ENCODE measurements at places on chromosomes 5 and 9.

GRCh38 chr9:136142859-136143214 is 24.2 kb upstream of the TMEM250 start:
- H3K27ac ChIP-seq: no peak overlapping the region
- H3K4me1 ChIP-seq: no peaks in the 10 kb centered on the region
- no peak overlapping the region for H3K4me3 ChIP-seq
- H3K27me3 ChIP-seq: peaks cover 3% of the 10 kb centered on the region
- no peaks in the 10 kb centered on the region for H3K36me3 ChIP-seq

GRCh38 chr9:16352791-16353401 is 517.6 kb downstream of the BNC2 start:
- H3K27ac ChIP-seq: no peak overlapping the region
- DNase-seq: no peak
- no peak overlapping the region for H3K4me3 ChIP-seq
- no peaks in the 10 kb centered on the region for H3K36me3 ChIP-seq
- peaks cover 11% of the 10 kb centered on the region for H3K4me1 ChIP-seq
- no peaks in the 10 kb centered on the region for H3K27me3 ChIP-seq

GRCh38 chr5:20335978-20336377 is 348.0 kb upstream of the CDH18 start:
- no peaks in the 10 kb centered on the region for H3K27me3 ChIP-seq
- H3K4me1 ChIP-seq: no peaks in the 10 kb centered on the region
- H3K36me3 ChIP-seq: no peaks in the 10 kb centered on the region
- no peak for DNase-seq
- H3K27ac ChIP-seq: no peak overlapping the region

- no peaks in the 10 kb centered on the region for H3K4me1 ChIP-seq
- DNase-seq: no peak
- no peak overlapping the region for H3K4me3 ChIP-seq
- H3K36me3 ChIP-seq: no peaks in the 10 kb centered on the region
- peaks cover 4% of the 10 kb centered on the region for H3K27me3 ChIP-seq
These were observed 167.8 kb upstream of the MVB12B start for GRCh38 chr9:126158588-126159429.

DNA sequence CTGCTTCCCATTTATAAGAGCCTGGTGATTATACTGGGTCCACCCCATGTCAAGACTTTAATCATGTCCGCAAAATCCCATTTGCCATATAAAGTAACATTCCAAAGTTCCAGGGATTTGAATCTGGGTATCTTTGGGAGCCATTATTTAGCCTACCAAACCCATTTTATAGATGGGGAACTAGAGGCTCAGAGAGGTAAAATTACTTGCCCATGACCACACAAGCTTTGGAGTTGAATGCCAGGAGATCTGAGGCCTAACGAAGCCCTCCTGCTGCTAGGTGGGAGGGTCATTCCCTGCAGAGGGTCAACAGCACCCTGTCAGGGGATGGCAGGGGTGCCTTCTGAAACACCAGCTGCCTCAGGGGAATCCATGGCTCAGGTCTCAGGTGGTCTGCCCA is 13.0 kb upstream of the AKNA start:
- no peaks in the 10 kb centered on the region for H3K27me3 ChIP-seq
- H3K27ac ChIP-seq: no peak overlapping the region
- no peak overlapping the region for H3K4me3 ChIP-seq

GRCh38 chr9:26754509-26755164 is 138.0 kb downstream of the CAAP1 start:
- H3K4me1 ChIP-seq: no peaks in the 10 kb centered on the region
- no peaks in the 10 kb centered on the region for H3K36me3 ChIP-seq
- no peak overlapping the region for H3K4me3 ChIP-seq
- no peak for DNase-seq
- no peak overlapping the region for H3K27ac ChIP-seq
- H3K27me3 ChIP-seq: no peaks in the 10 kb centered on the region

DNA sequence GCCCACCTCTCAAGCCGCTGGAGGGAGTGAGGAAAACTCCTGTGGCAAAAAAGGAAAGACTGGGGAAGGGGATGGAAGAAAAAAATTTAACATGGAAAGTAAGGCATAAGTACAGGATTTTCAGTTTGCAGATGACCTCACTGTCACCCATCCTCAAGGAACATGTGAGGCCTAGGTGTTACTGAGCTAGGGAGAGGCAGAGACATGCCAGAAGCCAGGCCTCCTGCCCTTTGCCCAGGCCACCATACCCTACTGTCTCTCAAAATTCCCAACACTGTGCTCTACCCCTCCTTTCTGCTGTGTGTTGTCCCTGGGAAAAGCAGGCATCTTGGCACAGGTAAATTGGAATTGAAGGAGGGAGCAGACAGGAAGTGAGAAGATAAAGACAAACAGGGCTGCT is 4.4 kb upstream of the MGAT1 start:
- H3K4me1 ChIP-seq: peaks cover 75% of the 10 kb centered on the region
- peak overlapping the region; percentile 13 for H3K27ac ChIP-seq
- no peaks in the 10 kb centered on the region for H3K36me3 ChIP-seq
- no peak for DNase-seq
- H3K4me3 ChIP-seq: peak overlapping the region; percentile 68
- H3K27me3 ChIP-seq: no peaks in the 10 kb centered on the region

GRCh38 chr5:98961665-98962344 is 33.0 kb upstream of the CHD1 start:
- H3K4me1 ChIP-seq: no peaks in the 10 kb centered on the region
- H3K27me3 ChIP-seq: no peaks in the 10 kb centered on the region
- no peak overlapping the region for H3K27ac ChIP-seq

- H3K27me3 ChIP-seq: peaks cover 36% of the 10 kb centered on the region
- H3K4me1 ChIP-seq: no peaks in the 10 kb centered on the region
- DNase-seq: peak; percentile 33
- no peaks in the 10 kb centered on the region for H3K36me3 ChIP-seq
These were observed 53.1 kb upstream of the DAB2IP start for GRCh38 chr9:121598167-121598964.

- H3K27me3 ChIP-seq: no peaks in the 10 kb centered on the region
- no peak overlapping the region for H3K27ac ChIP-seq
- no peaks in the 10 kb centered on the region for H3K4me1 ChIP-seq
- no peaks in the 10 kb centered on the region for H3K36me3 ChIP-seq
- DNase-seq: no peak
These were observed 133.6 kb upstream of the CDH6 start for GRCh38 chr5:31059889-31060288.

DNA sequence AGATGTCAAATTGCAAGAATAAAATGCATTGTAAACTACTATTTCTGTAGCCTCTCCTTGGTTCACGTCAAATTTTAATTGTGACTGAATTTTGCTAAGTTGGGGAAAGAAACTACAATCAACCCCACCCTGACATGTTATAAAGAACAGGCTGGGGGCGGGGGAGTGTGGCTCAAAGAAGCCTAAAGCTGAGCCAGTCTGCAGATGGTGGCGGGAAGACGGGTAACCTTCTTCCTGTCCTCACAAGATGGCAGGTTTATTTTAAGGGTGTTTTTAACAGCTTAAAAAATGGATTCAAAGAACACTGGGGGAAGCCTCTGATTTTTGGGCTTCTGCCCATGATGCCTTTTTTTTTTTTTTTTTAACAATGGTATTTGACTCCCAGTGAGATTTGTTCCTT is 68.5 kb upstream of the MELK start:
- H3K27me3 ChIP-seq: no peaks in the 10 kb centered on the region
- H3K4me3 ChIP-seq: no peak overlapping the region
- no peak overlapping the region for H3K27ac ChIP-seq
- peaks cover 2% of the 10 kb centered on the region for H3K4me1 ChIP-seq
- H3K36me3 ChIP-seq: no peaks in the 10 kb centered on the region

DNA sequence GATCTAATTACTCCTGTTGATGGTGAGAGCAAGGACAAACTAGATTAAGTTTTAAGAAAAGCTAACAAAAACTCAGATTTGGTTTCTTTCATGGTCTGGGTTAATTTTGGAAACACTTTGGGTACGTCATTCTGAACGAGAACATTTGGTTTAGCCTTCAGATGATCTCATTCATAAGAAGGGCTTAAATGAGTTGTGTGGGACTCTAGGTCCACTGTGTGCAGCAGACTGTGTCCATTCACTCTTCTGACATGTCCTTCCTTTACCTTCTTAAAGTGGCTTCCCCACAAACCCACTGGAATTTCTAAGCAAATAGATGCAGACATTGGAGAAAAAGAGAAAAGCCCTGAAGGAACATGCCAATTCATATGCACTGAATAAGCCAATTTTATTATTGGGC is 96.8 kb downstream of the FBXO4 start:
- no peak for DNase-seq
- H3K4me1 ChIP-seq: no peaks in the 10 kb centered on the region
- H3K4me3 ChIP-seq: no peak overlapping the region
- H3K27ac ChIP-seq: no peak overlapping the region
- H3K27me3 ChIP-seq: peaks cover 4% of the 10 kb centered on the region
- H3K36me3 ChIP-seq: no peaks in the 10 kb centered on the region

DNA sequence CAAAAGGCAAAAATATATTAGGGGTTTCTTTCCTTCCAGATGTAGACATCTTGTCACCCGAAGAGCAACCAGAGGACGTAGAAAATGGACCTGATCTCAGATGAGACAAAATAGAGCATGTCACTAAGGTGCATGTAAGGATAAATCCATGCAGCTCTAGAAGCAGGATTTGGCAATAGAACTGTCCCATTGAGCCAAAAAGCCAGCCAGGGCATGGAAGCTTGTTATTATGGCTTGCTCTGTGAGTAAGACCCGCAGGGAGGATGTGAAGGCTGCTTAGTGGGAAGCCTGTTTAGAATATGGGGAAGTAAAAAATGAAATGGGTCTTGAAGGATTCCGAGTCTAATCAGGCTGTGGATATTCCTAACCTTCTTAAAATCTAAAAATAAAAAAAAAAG is 165.6 kb upstream of the MPDZ start:
- no peaks in the 10 kb centered on the region for H3K4me1 ChIP-seq
- H3K36me3 ChIP-seq: no peaks in the 10 kb centered on the region
- DNase-seq: peak; percentile 7

Measured in common myeloid progenitor, CD34-positive (primary cell).